Thymus (tissue), 14 donors: ENCODE measurements at places on chromosomes 16 and 17.

DNA sequence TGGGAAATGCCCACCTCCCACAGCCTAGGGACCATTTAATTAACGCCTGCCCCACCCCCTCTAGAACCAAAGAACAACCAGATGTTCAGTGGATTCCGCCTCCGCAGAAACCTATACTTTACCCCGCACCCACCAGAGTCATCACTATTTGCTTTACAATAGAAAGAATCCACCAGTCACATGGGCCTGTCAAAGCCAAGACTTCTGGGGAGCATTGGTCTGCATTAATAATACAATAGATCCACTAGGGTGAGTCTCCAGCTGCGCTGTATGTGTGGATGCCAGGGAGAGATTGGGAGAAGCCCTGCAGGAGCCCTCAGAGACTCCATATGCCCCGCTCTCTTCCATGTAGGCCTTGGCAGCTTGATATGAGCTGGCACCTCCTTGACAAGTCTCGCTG, 31.3 kb downstream of the CLEC19A start:
- H3K4me3 ChIP-seq: no peak overlapping the region
- no peak overlapping the region for H3K27ac ChIP-seq
- no peaks in the 10 kb centered on the region for H3K36me3 ChIP-seq

GRCh38 chr17:32341141-32341856, 674 bp downstream of the C17orf75 start:
- H3K4me3 ChIP-seq: peak overlapping the region; percentile 89
- DNase-seq: peak; percentile 66
- H3K36me3 ChIP-seq: peaks cover 21% of the 10 kb centered on the region
- peaks cover 14% of the 10 kb centered on the region for H3K4me1 ChIP-seq

- DNase-seq: no peak
- H3K4me3 ChIP-seq: no peak overlapping the region
- no peak overlapping the region for H3K27ac ChIP-seq
- H3K27me3 ChIP-seq: no peaks in the 10 kb centered on the region
- H3K4me1 ChIP-seq: no peaks in the 10 kb centered on the region
Measured at GRCh38 chr16:15777533-15778203, 79.2 kb downstream of the MYH11 start.

- DNase-seq: no peak
- no peaks in the 10 kb centered on the region for H3K4me1 ChIP-seq
- no peak overlapping the region for H3K27ac ChIP-seq
- no peaks in the 10 kb centered on the region for H3K36me3 ChIP-seq
- H3K27me3 ChIP-seq: no peaks in the 10 kb centered on the region
- no peak overlapping the region for H3K4me3 ChIP-seq
Measured at GRCh38 chr17:8975091-8975725, 9.7 kb upstream of the PIK3R5 start.

GRCh38 chr17:14398766-14399165, 97.9 kb downstream of the HS3ST3B1 start:
- no peaks in the 10 kb centered on the region for H3K27me3 ChIP-seq
- no peak overlapping the region for H3K4me3 ChIP-seq

- H3K4me1 ChIP-seq: peaks cover 54% of the 10 kb centered on the region
- H3K27me3 ChIP-seq: no peaks in the 10 kb centered on the region
- peak overlapping the region; percentile 40 for H3K27ac ChIP-seq
- DNase-seq: peak; percentile 42
- H3K36me3 ChIP-seq: peaks cover 53% of the 10 kb centered on the region
- H3K4me3 ChIP-seq: peak overlapping the region; percentile 9
Measured at GRCh38 chr17:57284984-57285646, 28.8 kb downstream of the MSI2 start.

GRCh38 chr16:56143666-56144065, 47.6 kb upstream of the GNAO1 start:
- H3K27ac ChIP-seq: no peak overlapping the region
- no peak for DNase-seq
- no peaks in the 10 kb centered on the region for H3K4me1 ChIP-seq
- no peak overlapping the region for H3K4me3 ChIP-seq
- no peaks in the 10 kb centered on the region for H3K27me3 ChIP-seq

- DNase-seq: no peak
- H3K4me3 ChIP-seq: no peak overlapping the region
- peak overlapping the region; percentile 31 for H3K27ac ChIP-seq
- no peaks in the 10 kb centered on the region for H3K27me3 ChIP-seq
Measured at GRCh38 chr16:2443555-2443954, 14.3 kb downstream of the CCNF start.

DNA sequence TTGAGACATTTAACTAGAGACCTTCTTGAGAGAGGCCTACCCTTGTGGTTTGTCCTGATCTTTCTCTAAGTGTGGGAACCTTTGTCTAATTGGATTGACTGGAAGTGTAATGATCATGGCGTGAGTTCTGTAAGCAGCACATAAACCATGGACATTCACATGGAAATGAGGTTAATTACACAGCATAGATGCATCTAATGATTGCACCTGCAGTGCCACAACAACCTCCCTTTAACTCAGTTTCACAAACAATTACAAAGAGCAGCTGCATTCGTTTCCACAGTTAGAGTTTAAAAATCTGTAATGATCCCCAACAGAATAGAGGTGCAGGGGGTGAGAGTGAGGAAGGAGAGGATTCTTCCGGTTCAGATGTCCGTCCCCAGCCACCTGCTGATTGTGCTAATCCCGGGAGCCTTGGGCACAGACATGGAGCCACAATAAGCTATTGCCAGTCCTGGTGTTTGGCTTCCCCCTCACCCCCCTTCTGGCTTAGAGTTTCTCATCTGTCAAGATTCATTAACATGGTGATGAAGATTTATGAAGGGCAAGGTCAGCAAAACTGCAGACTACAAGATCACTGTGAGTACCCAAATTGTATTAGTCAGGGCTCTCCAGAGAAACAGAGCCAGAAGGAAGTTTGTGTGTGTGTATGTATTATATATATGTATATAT, 659.2 kb upstream of the SOX9 start:
- H3K4me3 ChIP-seq: no peak overlapping the region
- no peaks in the 10 kb centered on the region for H3K36me3 ChIP-seq
- no peak for DNase-seq
- no peaks in the 10 kb centered on the region for H3K4me1 ChIP-seq

- no peaks in the 10 kb centered on the region for H3K27me3 ChIP-seq
- no peak overlapping the region for H3K4me3 ChIP-seq
- no peaks in the 10 kb centered on the region for H3K4me1 ChIP-seq
- H3K27ac ChIP-seq: no peak overlapping the region
Measured at GRCh38 chr16:79612207-79612606, 11.7 kb upstream of the MAF start.

GRCh38 chr17:40532520-40533253, 31.3 kb upstream of the TNS4 start:
- no peak overlapping the region for H3K4me3 ChIP-seq
- no peak overlapping the region for H3K27ac ChIP-seq
- no peak for DNase-seq
- H3K27me3 ChIP-seq: no peaks in the 10 kb centered on the region
- peaks cover 42% of the 10 kb centered on the region for H3K4me1 ChIP-seq
- H3K36me3 ChIP-seq: no peaks in the 10 kb centered on the region

DNA sequence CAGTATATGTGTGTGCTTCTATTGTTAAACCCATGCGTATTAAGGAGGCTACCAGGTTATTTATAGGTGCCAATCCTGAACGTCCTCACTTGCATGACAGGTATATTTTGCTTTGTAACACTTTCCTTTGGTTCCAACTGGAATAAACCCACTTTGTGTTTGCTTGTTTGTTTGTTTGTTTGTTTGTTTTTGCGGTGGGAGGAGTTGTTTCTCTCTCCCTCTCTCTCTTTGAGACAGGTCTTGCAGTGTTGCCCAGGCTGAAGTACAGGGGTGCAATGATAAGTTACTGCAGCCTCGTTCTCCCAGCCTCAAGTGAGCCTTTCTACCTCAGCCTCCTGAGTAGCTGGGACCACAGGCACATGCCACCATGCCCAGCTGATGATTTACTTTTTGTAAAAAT, 28.7 kb downstream of the NACA2 start:
- no peak for DNase-seq
- peaks cover 5% of the 10 kb centered on the region for H3K27me3 ChIP-seq
- no peaks in the 10 kb centered on the region for H3K4me1 ChIP-seq
- H3K36me3 ChIP-seq: no peaks in the 10 kb centered on the region
- H3K27ac ChIP-seq: no peak overlapping the region

- H3K4me1 ChIP-seq: no peaks in the 10 kb centered on the region
- DNase-seq: no peak
- no peaks in the 10 kb centered on the region for H3K36me3 ChIP-seq
- no peaks in the 10 kb centered on the region for H3K27me3 ChIP-seq
- H3K27ac ChIP-seq: no peak overlapping the region
- no peak overlapping the region for H3K4me3 ChIP-seq
Measured at GRCh38 chr17:56773124-56773523, 60.6 kb downstream of the C17orf67 start.

GRCh38 chr17:49604314-49604869, 28.7 kb downstream of the NXPH3 start:
- H3K4me3 ChIP-seq: no peak overlapping the region
- peaks cover 88% of the 10 kb centered on the region for H3K36me3 ChIP-seq
- no peaks in the 10 kb centered on the region for H3K4me1 ChIP-seq

- H3K4me3 ChIP-seq: no peak overlapping the region
- H3K27me3 ChIP-seq: no peaks in the 10 kb centered on the region
- H3K27ac ChIP-seq: no peak overlapping the region
- DNase-seq: no peak
Measured at GRCh38 chr17:17352836-17353624, 49.9 kb downstream of the NT5M start.

GRCh38 chr17:54177606-54178308, 355.0 kb downstream of the KIF2B start:
- no peaks in the 10 kb centered on the region for H3K36me3 ChIP-seq
- no peak overlapping the region for H3K27ac ChIP-seq
- no peak overlapping the region for H3K4me3 ChIP-seq

GRCh38 chr17:36611345-36612072, 10.1 kb downstream of the MRM1 start:
- H3K4me3 ChIP-seq: no peak overlapping the region
- H3K27me3 ChIP-seq: no peaks in the 10 kb centered on the region
- H3K36me3 ChIP-seq: no peaks in the 10 kb centered on the region
- H3K27ac ChIP-seq: no peak overlapping the region

DNA sequence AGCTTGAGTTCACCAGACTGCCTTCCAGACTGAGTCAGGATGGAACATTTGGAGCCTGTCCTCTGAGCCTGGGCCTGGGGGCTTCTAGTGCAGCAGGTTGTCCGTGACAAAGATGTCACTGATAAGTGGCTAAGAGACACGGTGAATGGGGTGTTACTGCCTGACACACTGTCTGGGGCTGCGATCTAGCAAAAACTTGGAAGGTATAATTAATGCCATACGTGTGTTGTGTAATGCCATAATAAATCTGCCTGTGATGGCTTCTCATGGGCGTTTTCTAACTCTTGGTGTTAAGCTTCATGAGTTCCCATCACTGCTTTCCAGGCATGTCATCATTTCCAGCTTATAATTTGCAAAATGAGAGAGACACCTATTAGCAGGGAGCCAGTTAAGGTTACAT, 215.4 kb downstream of the UTP18 start:
- H3K36me3 ChIP-seq: no peaks in the 10 kb centered on the region
- H3K27me3 ChIP-seq: no peaks in the 10 kb centered on the region
- no peak for DNase-seq
- no peak overlapping the region for H3K27ac ChIP-seq

DNA sequence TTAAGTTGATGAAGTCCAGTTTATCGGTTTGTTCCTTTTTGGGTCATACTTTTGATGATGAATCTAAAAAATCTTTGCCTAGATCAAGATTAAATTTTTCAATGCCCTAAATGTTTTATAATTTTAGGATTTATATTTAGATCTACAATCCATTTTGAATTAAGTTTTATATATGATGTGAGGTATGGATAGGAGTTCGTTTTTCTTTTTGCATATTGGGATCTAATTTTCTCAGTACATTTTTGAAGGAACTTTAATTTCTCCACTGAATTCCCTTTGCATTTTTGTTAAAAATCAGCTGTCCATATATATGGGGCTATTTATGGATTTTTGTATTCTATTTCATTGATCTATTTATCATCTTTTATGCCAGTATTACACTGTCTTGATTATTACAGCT, 125.5 kb upstream of the HS3ST2 start:
- no peak overlapping the region for H3K4me3 ChIP-seq
- H3K4me1 ChIP-seq: no peaks in the 10 kb centered on the region
- H3K36me3 ChIP-seq: no peaks in the 10 kb centered on the region
- DNase-seq: no peak
- no peak overlapping the region for H3K27ac ChIP-seq

DNA sequence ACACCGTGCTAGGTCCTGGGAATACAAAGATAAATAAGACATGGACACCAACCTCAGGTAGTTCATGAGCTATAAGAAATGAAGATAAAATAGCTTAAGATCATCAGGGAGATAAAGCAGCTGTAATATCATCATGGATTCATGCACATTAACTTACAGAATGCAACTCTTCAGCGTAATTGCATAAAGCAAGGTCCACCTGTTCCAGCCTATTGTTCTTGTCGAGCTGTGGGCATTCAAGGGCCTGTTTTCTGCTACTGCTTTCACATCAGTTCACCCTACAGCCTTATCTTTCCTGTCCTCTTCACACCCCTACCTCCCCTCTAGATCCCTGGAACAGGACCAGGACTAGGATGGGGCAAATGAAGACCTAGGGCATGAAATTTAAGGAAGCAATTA, 133.9 kb downstream of the SPACA3 start:
- no peak overlapping the region for H3K4me3 ChIP-seq
- H3K36me3 ChIP-seq: no peaks in the 10 kb centered on the region
- H3K27ac ChIP-seq: no peak overlapping the region
- no peaks in the 10 kb centered on the region for H3K27me3 ChIP-seq
- H3K4me1 ChIP-seq: no peaks in the 10 kb centered on the region

DNA sequence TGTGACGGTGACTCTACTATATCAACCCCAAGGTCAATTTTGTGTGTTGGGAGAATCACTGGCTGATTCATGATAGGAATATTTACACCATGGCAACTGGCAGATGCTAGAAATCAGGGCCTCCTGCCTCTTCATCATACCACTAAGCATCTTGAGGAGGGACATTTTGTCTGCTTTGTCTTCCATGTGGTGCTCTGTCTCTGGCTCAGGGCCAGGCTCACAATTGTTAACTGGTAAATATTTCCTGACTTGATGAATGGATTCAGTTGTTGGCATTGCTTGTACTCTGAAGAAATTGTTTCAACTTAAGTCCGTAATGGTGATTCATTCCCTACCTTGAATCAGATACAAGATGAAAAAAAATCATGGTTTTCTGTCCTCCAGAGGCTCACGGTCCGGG, 292.7 kb downstream of the HAPSTR1 start:
- no peaks in the 10 kb centered on the region for H3K4me1 ChIP-seq
- DNase-seq: no peak
- H3K27ac ChIP-seq: no peak overlapping the region
- no peaks in the 10 kb centered on the region for H3K36me3 ChIP-seq

DNA sequence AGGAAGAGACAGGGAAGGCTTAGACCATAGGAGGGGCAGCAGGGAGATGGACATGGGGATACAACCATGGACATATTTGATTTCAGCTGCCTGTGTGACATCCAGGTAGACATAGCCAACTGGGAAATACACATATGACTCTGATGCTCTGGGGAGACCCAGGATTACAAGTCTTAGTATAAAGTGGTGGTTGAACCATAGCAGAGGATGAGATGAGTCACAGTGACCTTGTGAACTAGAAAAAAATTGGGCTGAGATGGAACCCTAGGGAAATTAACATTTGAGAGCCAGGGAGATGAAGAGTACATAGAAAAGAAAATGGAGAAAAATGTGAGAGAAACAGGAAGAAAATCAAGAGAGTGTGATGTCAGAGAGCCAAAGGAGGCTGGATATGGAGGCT, 10.2 kb downstream of the MARCHF10 start:
- peaks cover 11% of the 10 kb centered on the region for H3K4me1 ChIP-seq
- H3K36me3 ChIP-seq: no peaks in the 10 kb centered on the region
- DNase-seq: no peak
- H3K4me3 ChIP-seq: no peak overlapping the region
- no peak overlapping the region for H3K27ac ChIP-seq
- H3K27me3 ChIP-seq: no peaks in the 10 kb centered on the region

GRCh38 chr16:81936209-81937000, 74.9 kb downstream of the SDR42E1 start:
- H3K27ac ChIP-seq: no peak overlapping the region
- no peak for DNase-seq
- H3K27me3 ChIP-seq: no peaks in the 10 kb centered on the region
- no peaks in the 10 kb centered on the region for H3K36me3 ChIP-seq
- no peaks in the 10 kb centered on the region for H3K4me1 ChIP-seq
